ENCODE measurements at places on chromosomes 12 and 14.

DNA sequence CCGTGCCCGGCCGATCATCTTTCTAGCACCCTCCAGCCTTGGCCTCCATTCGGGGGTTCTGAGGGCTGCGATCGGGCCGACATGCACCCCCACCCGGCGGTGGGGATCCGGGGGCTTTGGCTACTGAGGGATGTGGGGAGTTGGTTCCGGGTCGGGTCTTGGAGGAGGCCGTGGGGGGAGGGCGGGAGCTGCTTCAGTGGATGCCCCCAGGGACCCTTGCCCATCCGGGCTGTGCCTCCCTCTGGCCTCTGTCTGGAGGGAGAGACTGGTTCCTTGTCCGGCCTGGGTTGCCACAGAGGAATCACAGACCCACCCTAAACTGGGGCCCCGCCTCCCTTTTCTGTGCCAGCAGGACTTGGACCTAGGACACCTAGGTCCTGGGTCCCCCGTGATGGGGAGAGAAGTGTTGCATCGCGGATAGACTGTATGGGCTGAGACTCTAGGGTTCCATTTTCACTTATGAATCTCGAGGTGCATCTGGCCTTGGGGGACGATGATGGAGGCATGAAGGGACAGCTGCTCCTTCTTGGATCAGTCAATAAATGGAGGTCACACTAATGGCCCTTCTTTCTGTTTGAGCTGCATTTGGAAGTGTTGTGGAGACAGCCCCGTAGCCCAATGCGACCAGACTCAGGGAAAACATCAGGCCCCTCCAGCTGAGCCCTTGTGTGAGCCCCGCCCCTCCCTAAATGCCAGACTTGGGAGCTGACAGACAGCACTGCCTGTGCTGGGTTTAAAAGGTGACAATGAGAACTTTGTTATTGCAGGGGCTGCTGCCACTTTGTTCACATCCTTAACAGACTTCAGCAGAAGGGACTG is 577 bp downstream of the DTX3 start:
- DNase-seq: no peak

DNA sequence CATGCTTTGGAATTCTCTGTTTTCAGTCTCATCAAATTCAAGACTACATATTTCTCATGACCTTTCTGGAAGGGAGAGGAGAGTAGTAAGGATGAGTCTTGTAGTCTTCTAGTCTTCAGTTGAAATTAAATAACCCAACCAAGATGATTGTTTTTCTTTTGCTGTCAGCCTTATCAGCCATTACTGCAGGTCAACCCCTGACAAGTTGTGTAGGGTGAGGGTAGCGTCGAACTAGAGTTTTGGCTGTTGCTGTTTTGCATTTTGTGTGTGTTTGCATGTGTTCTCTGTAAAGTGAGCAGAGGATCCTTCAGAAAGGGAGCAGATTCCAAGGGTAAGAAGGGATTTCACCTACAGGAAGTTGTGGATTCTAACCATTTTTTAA is 28.4 kb downstream of the DIP2B start:
- no peak for DNase-seq

DNA sequence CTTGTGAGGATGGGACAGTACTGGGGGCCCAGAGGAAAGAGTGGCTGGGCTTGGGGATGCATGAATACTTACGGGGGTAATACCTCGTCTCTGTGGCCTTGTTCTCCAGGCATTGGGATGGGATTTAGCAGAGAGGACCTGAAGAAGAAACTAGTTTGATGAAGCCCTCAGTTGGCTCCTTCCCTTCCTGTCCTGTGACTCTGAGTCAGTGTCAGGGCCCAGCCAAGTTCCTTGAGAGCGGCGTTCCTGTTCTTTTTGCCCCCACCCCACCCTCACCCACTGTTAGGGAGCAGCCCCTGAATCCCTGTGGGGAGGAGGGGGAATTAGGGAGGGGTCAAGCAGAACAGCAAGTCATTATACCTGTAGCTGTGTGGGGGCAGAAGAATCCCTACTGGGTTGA is 5.2 kb upstream of the LRP1-AS start:
- no peak for DNase-seq

GRCh38 chr14:100988011-100988410 is 84.5 kb upstream of the RTL1 start:
- no peak for DNase-seq

GRCh38 chr12:123231931-123232330 is 1.0 kb downstream of the MPHOSPH9 start:
- no peak for DNase-seq

DNA sequence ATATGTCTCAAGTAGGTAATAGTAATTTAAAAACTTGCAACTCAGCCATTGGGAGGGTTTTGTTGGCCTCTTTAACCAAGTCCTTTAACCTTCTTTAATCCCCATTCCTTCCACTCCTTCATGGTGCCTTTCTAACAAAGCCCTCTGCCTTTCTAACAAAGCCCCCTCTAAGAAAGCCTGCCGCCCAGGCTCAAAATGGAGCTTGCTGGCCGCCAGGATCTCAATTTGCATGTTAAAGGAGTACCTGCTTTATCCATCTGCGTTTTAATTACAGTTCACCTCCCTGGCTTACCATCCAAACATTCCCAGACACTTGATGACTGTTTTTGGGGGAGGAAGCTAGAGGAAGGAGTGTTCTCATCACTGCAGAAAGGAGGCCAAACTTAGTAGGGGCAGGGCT is 183.4 kb downstream of the PTPN11 start:
- no peak for DNase-seq

GRCh38 chr12:128737292-128737966 is 86.3 kb downstream of the SLC15A4 start:
- no peak for DNase-seq

GRCh38 chr14:25371068-25371467 is 321.1 kb upstream of the STXBP6 start:
- DNase-seq: no peak

DNA sequence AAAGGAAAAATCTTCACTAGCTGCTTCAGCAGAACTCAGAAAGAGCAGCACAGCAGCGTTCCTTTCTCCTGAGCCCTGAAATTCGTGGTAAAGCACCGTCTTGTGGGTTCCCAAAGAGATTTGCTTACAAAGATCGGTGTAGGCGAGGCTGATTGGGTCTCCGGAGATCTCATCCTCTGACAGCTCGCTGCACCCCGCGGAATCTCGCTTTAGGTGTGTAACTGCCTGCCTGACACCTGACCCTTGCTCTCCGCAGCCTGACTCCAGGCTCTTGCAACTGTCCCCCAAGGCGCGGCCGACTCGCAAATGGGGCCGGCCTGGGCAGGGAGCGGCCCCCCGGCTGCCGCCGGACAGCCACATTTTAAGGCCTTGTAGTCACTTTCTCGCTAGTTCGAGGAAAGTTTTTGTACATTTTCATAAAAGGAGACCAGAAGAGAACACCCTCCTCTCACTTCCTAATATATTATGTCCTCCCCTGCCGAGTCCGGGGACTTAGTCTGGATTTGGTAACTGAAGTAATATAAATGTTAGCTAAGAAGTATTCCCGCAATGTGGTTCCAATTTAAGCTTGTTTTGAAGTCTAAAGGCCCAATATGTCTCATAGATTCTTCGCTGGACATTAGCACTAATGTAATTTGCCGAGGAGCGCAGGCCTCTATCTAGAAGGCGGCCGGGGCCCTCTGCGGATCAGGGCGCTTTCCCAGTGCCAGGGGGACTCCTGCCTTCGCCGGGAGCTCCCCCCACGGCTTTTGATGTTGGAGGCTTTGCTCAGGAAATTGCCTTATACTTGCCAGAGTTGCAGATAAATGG is 177.3 kb upstream of the CDKN3 start:
- no peak for DNase-seq
